ENCODE measurements at places on chromosomes 11 and 22.

DNA sequence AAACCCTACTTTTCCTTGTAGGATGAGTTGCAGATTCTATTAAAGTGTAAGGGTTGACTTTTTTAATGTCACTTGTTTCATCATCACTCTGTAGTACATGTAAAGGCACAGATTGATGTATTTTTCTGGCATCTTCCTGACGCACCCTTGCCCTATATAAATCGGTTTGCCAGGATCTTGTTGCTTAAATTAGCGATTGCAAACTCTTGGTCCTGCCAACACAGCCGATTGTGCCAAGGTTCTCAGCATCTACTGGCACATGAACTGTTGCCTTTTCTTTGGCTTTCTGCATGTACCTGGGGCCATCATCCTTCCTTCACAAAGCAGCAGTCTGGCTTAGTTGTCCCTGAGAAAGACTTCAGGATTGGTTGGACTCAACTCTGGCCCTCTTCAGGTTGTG, 7.5 kb upstream of the LIN7C start:
- no peak for DNase-seq

DNA sequence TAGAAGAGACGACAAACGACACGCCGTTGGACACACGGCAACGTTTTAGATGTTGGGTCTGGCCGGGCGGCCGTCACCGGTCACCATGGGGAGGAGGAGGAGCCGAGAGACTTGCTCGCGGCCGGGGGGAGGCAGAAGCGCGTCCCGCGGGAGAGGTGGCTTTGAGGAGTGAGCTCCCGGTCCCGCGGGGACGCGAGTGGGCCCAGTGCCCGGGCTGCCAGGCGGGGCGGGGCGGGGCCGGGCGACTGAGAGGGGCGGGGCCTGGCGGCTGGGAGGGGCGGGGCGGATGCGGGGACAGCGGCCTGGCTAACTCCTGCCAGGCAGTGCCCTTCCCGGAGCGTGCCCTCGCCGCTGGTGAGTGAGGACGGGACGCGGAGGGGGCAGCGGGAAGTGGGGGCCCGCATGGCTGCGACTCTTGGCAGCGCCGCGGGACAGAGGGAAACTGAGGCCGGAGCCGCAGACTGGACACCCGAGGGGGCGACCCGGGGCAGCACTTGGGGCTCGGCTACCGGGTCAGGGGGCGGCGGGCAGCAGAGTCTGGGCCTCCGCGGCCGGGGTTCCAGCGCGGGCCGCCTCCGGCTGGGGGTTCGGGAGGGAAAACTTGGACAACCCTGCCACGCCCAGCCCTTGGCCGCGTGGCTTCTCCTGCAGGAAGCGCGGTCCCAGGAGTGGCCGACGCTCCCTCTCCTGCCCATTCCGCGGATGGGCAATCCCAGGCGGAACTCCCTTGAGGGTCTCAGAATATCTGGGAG, at the start of gene TSPO:
Gene TSPO (plus strand): TSS at position 309 of the 752 bp plus-strand sequence. CDS start 7,680 bp downstream, outside the sequence.
- peak; percentile 76 for DNase-seq

GRCh38 chr11:126211236-126212088, at the start of the genes FAM118B and RPUSD4:
Gene FAM118B, plus strand, starts transcription at chr11:126211782. Its CDS starts 23,220 bp downstream, at chr11:126235002.
Gene RPUSD4, minus strand, starts transcription at chr11:126211650. Its CDS starts 12 bp downstream, at chr11:126211638.
- peak; percentile 95 for DNase-seq

GRCh38 chr11:62732830-62733229, 4.5 kb downstream of the TTC9C start:
- no peak for DNase-seq

- DNase-seq = no peak
Observed at GRCh38 chr22:21849489-21849888, 18.0 kb downstream of the MAPK1 start.

GRCh38 chr11:34788642-34789041, 127.5 kb downstream of the APIP start:
- DNase-seq = no peak

- no peak for DNase-seq
Observed at GRCh38 chr11:122703541-122704272, 48.2 kb downstream of the UBASH3B start.

DNA sequence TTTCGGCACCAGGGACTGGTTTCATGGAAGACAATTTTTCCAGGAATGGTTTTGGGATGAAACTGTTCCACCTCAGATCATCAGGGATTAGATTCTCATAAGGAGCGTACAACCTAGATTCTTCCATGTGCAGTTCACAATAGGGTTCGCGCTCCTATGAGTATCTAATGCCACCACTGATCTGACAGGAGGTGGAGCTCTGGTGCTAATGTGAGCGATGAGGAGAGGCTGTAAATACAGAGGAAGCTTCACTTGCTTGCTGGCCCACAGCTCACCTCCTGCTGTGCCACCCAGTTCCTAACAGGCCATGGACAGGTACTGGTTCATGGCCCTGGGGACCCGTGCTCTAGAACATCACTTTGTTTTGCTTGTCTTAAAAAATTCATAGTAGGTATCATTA, 41.8 kb upstream of the AMPD3 start:
- no peak for DNase-seq

- no peak for DNase-seq
Observed at GRCh38 chr22:29346659-29347058, 31.2 kb upstream of the RASL10A start.

GRCh38 chr11:10607462-10608132, 39.1 kb upstream of the LYVE1 start:
- DNase-seq = no peak

- DNase-seq = no peak
Observed at GRCh38 chr22:47032091-47032943, 269.9 kb downstream of the TBC1D22A start.

GRCh38 chr11:95925011-95925410, 1.1 kb upstream of the MTMR2 start:
- peak; percentile 5 for DNase-seq

DNA sequence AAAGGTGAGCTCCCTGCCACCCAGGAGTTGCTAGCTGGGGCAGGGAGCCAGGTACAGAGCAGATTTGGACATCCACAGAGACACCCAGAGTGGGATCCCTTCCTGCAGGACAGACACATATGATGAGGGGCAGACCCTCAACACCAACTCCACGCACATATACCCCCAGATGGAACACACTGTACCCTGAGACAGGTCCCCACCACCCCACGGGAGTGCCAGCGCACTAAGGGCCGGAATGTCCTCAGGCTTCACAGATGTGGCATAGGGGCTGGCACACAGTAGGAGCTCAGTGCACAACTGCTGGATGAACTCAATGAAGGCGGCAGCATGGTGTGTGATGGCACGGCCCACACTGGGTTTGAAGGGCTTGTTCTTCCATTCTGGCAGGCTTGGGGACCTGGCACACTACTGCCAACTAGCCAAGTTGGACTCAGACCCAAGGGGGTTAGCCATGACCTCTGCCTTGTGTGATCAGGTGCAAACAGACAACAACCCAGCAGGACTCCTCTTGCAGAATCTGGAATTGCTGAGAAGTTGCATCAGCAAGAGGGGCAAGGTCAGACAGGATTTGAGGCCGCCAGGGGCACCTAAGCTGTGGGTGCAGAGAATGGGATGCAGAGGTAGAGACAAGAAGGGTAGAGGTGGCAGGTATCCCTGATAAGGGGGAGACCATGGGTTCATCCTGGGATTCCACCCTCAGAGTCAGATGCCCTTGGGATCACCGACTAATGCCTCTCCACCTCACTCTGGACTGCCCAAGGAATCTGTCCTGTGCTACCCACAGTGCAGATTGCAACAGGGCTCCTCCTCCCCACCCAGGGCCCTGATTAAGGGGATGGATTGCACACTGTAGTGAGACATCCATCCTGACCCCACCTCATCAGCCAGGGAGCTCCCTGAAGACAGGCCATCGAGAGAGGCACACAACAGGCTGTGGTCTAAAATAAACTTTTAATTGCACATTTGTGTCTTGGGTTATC, 2.4 kb downstream of the C22orf15 start:
- DNase-seq = no peak

GRCh38 chr11:6943131-6943530, 16.9 kb downstream of the ZNF215 start:
- DNase-seq = no peak

GRCh38 chr11:35040221-35040942, 98.6 kb upstream of the CD44 start:
- DNase-seq = no peak

- no peak for DNase-seq
Observed at GRCh38 chr11:10314199-10315072, 9.6 kb downstream of the ADM start.

DNA sequence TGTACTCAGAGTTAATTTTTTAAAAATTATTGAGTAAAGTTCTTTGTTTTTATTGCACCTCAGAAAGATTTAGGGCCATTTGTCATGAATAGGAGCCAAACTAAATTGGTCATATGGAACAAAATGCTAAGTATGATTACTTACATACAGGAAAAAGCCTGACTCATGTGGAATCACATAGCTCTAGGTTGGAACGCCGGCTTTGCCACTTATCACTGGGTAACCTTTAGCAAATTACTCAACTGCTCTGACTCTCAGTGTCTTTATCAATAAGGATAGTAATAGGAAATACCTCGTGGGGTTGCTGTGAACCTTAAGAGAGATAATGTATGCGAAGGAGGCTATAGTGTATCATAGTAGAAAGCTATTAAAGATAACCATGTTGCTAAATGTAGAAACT, 638.5 kb downstream of the NELL1 start:
- DNase-seq = no peak

DNA sequence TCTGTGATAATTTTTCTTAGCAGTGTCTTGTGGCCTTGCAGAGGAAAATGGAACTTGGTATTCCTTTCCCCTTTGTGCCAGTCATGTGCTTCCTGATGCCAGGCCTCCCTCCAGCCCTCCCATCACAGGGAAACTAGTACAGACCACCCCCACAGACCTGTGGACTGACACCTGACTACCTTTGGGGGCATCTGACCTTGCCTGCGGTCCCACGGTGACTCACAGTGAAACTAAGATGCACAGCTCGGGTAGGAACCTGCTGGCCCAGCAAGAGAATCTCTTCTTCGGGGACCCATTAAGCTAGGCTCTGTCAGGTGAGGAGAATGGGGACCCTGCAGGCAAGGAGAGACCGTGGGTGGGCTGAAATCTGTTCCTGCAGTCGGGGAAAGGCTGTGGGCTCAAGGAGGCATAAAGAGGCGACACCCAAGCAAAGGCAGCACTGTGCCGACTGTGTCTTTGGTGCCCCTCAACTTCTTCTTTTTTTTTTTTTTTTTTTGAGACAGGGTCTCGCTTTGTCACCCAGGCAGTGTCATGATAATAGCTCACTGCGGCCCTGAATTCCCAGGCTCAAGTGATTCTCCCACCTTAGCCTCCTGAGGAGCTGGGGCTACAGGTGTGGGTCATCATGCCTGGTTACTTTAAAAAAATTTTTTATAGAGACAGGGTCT, 20.8 kb upstream of the PEX26 start:
- DNase-seq = no peak

DNA sequence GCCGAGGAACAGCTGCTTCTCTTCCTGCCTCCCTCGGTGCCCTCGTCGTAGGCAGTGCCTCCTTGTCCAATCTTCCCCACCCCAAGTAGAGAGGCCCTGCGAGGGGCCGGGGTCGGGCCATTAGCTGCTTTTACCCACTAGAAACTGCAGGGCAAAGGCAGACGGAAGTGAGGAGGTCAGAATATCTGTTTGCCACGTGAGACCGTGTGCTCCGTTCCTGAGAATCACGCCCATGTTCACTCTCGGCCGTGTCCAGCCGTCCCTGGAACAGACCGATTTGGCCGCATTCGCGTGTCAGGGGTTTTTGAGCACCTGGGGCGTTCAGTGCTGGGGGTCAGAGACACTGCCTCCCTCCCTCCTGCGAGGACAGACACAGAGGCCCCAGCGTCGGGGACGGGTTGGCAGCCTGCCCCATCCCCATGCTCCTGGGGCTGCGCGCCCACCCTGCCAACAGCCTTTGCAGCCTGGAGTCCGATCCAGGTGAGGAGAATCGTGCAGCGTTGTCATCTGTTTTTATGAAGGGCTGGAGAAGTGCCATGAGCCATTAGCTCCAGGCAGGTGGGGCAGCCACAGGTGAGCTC, 982.2 kb downstream of the BRD1 start:
- DNase-seq = no peak

DNA sequence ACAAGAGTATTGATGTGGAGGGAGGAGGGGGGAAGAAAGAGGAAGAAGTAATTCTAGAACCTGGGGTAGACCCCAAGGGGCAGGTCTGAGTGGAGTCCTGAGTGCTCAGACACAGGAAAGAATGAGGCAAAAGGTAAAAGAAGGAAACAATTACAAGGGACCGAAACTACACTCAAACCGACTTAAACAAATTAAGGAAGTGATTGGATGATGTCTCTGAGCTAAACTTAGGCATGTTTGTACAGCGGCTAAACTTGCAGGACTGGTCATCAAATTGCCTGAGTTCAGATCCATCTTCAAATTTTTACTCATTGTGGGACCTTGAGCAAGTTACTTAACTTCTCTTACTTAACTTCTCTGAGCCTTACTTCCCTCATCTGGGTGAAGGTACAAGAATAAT, 86.3 kb upstream of the LRRC55 start:
- no peak for DNase-seq

GRCh38 chr11:121884626-121885025, 231.4 kb downstream of the BLID start:
- no peak for DNase-seq

DNA sequence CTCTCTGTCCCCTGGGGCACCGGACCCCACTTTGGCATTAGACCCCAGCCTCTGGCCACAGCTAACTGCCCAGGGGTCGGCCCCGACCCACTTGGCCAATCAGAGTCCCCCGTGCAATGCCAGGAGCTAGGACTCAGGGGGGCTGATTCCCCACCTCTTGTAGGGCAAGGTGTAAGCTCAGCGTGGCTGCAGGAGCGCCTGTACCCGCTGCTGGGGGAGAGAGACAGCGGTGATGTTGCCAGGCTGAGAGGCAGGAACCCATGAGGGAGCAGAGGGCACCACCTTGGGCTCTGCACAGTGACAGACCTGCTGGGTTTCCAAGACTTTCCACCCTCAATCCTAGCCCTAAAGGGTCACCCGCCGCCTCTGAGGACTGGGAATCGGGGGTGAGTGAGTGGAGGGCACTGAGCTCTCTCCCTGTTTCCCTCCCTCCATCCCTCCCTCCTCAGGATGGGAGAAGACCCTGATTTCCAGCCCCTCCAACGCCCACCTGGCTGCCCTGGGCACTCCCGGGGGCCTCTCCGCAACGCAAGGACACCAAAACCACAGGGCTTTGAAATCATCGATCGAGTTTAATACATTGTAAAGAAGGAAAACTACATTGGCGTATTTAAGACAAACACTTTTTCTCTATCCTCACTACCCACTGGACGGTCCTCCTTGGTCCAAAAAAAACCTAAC, 128.4 kb downstream of the ARHGAP8 start:
- DNase-seq = no peak

- DNase-seq = no peak
Observed at GRCh38 chr11:27166130-27166529, 125.5 kb downstream of the BBOX1 start.

GRCh38 chr11:110475671-110476070, 45.9 kb downstream of the FDX1 start:
- no peak for DNase-seq

Measured in HuH-7 (cell line).